ENCODE measurements at places on chromosomes 12 and 14. TPM values are rescaled to one million over a fixed set of nuclear protein-coding genes. Genes with fewer than 3 reads are reported as not detected.
A peak's percentile ranks its signal among the peaks of the same experiment; 100 is the strongest.

DNA sequence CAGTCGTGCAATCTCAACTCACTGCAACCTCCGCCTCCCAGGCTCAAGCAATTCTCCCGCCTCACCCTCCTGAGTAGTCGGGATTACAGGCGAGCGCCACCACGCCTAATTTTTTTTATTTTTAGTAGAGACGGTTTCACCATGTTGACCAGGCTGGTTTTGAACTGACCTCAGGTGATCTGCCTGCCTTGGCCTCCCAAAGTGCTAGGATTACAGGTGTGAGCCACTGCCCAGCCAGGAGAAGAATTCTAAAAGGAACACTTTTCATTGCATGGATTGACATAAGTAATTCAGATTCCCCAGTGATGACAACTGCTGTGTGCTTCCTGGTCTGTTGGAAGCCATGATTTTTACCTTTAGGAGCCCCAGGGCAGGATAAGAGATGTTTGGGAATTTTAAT is 22.1 kb downstream of the DMAC2L start:
- no peak for DNase-seq

DNA sequence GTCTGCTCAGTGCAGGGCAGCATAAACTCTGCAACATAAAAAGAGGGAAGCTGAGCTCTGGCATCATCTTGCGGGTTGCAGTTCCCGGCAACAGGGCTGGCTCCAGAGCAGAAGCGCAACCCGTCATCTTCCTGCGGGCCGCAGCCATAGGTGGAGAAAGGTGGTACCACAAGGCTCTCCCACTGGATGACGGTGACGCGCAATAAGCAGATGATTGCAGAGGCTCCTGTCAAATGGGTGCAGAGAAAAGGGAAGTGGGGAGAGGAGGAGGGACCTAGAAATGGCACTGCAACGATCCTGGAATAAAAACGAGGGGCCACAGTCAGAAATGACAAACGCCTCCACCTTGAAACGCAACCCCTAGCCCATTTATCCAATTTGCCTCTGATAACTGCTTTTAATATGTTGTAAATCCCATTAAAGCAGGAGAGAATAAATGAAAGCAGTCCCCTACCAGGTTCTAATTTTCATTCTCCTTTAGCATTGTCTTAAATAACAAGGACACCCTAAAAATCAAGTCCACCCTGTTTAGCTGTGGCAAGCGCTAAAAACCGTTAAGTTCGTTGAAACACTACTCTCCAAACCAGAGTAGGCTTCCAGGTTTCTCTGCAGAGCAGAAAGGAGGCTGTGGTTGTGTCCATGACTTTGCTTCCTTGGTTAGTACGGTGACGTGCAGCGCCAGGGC is 30.9 kb upstream of the TUBA1C start:
- DNase-seq, result peak; percentile 45

DNA sequence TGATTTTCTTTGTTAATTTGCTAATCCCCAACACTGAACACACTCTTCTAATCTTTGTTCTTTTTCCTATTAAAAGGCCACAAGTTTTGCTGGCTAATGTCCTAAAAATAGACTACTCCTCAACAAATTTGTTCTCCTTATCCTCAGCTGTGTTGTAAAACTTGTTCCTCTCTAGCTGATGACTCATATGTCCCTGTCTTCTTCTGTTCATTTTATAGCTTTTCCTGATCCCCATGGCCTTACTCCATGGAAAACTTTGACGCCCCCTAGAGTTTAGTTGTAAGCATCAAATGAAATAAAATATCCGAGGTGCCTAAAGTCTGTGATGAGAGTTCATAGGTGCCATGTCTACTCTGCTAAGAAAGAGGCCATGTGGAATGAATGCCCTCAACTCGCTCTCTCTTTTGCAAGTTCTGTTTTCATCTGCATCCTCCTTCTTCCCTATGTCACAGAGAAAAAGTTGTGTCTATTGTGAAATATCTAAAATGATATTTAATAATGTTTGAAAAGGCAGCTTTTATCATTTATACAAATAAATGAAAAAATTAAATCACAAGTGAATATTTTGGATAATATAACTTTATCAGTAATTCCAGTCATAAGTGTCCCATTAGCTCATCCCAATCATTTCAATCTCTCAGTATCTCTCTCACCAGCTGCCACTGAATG is 237.9 kb downstream of the IPO8 start:
- DNase-seq, result no peak

Gene KRT2
- not detected for total RNA-seq

DNA sequence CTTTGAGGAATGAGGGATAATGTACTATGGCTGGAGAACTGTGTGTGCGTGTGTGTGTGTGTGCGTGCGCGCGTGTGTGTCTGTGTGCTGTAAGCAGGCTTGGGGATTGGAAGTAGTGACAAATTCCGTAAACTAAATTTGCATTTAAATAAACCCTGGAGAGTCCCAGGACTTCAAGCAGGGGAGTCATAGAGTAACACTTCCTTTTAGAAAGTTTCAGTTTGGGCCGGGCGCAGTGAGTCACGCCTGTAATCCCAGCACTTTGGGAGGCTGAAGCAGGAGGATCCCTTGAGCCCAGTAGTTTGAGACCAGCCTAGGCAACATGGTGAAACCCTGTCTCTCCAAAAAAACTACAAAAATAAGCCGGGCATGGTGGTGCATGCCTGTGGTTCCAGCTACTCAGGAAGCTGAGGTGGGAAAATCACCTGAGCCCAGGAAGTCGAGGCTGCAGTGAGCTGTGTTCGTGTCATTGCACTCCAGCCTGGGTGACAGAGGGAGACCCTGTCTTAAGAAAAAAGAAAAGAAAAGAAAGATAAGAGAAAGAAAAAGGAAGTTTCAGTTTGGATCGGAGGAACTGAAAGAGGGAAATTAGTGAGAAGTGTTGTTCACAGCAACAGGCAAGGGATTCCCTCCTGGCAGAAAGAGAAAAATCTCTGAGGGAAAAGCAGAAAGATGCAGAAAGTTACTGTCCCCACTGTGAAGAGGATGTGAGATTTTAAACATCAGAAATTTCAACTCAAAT is 222.7 kb upstream of the SOX5 start:
- no peak for DNase-seq

GRCh38 chr14:87050421-87050820 is 942.6 kb downstream of the GALC start:
- no peak for DNase-seq

DNA sequence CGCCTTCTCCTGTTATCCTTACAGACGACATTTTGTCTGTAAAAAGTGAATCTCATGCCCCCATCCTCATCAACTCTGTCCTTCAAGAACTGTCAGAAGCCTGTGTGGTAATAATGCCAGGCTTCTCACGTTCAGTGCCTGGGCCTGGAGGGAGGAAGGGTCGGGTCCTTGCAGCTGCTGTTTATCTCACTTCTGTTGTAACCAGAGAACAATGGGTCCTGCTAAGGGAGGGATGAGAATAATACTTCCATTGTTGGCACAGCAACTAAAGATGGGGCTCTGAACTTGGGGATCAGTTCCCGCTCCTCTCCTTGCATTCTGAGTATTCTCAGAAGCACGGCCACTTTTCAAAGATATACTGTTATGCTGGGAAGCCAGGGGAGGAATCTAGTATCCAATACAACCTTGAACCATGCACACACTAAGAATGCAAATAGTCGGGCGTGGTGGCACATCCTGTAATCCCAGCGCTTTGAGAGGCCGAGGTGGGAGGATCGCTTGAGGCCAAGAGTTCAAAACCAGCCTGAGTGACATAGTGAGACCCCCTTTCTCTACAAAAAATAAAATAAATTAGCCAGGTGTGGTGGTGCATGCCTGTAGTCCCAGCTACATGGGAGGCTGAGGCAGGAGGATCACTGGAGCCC is 38.8 kb upstream of the NINJ2 start:
- no peak for DNase-seq

- DNase-seq, result peak; percentile 16
Measured at GRCh38 chr12:49440035-49440434, 72.8 kb downstream of the SPATS2 start.

Gene GPR68
- total RNA-seq, result 11.0 TPM

- DNase-seq, result peak; percentile 20
Measured at GRCh38 chr14:69317780-69318179, 57.8 kb downstream of the GALNT16 start.

Gene NANOG
- total RNA-seq, result 0.18 TPM

Gene C2CD5
- 51.6 TPM for total RNA-seq

GRCh38 chr12:80861641-80862378 is 75.9 kb downstream of the LIN7A start:
- no peak for DNase-seq

- DNase-seq, result no peak
Measured at GRCh38 chr12:125122668-125123067, 57.4 kb downstream of the AACS start.

DNA sequence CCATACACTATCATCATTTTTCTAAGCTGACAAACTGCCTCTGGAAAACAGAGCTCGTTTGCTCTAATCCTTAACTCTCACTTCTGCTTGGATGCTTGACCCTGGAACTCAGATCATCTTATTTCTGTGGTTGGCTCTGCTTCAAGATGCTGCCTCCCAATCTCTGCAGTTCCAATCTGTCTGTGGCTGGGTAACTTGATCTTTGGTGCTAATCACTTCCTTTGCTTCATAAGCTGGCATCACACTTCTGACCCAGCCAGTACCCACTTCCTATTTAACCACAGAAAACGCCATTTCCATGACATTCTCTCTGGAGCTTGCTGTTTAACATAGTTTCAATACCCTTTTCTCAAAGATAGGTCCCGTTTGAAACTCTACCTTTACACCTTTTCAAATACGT is 254.2 kb downstream of the ACSS3 start:
- no peak for DNase-seq

GRCh38 chr14:67491741-67492507 is 3.4 kb upstream of the TMEM229B start:
- no peak for DNase-seq

GRCh38 chr12:7989827-7990491 is 42.6 kb upstream of the FOXJ2 start:
- DNase-seq, result peak; percentile 29

- DNase-seq, result no peak
Measured at GRCh38 chr14:71094722-71095121, 187.5 kb downstream of the PCNX1 start.

DNA sequence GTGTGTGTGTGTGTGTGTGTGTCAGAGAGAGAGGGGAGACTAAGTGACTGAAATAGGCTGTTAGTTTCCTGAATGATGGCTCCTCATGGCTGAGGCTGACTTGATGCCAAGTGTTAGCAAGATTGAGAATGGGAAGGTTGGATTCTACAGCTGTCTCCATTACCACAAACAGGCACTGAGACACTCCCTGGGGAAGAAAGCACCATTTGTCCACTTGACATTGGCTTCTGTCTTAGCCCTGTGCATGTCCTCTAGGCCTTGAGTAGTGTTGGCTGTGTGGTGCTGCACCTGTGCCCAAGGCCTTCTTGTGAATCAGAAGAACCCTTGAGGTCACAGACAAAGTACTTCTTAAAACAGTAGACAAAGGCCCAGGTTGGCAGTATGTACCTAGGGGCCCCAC is 15.6 kb downstream of the ERG28 start:
- no peak for DNase-seq

- no peak for DNase-seq
Measured at GRCh38 chr14:92635031-92635430, 113.4 kb downstream of the LGMN start.

GRCh38 chr12:119399301-119399700 is 64.8 kb downstream of the CCDC60 start:
- DNase-seq, result no peak

DNA sequence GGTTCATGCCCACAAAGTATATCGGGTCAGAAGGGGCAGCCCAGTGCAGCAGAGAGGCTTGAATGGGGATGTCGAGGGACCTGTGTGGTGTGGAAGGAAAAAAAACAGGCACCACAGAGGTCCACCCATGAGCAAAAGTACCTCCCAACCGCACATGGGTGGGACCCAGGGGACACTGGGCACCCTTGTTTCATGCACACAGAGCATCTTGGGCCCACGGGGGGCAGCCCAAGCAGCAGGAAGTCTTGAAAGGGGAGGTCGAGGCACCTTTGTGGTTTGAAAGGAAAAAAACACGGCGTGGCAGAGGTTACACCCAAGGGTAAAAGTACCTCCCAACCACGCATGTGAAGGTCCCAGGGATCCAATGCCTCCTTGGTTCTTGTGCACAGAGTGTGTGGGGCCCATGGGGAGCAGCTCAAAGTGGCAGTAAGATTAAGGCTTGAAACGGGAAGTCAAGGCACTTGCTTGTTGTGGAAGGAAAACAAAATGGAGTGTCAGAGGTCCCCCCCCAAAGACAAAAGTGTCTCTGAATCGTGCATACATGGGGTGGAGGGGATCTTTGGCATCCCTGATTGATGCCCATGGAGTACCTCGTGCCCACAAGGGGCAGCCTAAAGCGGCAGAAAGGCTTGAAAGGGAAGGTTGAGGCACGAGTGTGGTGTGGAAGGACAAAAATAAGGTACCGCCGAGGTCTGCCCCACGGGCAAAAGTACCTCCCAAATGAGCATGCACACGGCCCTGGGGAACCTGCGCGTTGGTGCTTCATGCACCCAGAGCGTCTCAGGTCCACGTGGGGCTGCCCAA is 575.5 kb downstream of the ALG10 start:
- no peak for DNase-seq
